Esophagus squamous epithelium (tissue), 5 donors: ENCODE measurements at places on chromosomes 11 and 22.

- DNase-seq = no peak
These were observed 58.6 kb downstream of the SYTL2 start for GRCh38 chr11:85752201-85752889.

DNA sequence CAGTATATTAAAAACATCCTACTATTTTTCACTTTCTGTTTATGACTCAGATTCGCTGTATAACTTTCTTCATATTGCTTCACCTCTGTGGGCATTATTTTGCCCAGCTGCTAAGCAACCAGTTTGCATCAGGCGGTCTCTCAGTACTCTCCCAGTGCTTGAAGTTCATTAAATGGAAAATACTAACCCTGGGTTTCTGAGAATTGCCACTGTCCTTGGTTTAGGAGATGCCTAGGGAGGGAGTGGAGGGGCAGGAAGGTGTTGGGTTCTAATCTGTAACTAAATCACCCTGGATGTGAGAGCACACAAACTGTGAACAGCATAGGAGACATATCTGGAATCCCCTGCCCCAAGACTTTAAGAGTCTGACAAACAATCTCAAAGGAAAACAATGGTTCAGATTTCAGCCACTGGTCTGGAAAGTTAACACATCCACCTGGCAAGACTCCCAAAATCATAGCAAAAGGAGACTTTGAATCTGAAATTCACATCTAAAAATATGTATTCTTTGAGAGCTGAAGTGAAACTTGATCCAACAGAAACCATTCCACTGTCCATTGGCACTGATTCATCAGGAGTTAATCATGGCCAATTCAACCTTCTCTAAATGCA lies 540.0 kb downstream of the SOX6 start:
- DNase-seq = no peak

GRCh38 chr22:39214006-39214382 lies 30.8 kb downstream of the PDGFB start:
- DNase-seq = no peak

DNA sequence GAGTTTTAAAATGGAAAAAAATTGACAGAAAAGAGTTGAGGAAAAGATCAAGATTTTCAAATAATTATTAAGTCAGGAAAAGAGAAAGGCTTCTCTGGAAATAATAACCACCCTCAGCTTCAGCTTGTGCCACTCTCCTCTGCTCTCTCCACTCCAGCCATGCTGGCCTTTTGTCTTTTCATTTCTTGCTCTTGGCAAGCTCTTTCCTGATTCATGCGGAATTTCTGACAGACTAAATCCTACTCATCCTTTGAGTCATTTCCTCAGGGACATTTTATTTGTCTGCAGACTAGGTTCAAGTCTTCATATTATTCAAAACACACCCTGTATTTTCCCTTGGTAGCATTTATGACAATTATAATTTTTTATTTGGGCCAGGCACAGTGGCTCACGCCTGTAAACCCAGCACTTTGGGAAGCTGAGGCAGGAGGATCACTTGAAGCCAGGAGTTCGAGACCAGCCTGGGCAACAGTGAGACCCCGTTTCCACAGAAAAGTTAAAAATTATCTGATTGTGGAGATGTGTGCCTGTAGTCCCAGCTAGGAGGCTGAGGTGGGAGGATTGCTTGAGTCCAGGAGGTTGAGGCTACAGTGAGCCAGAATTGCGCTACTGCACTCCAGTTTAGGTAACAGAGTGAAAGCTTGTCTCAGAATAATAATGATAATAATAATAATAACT lies 7.8 kb upstream of the P4HA3 start:
- DNase-seq = no peak

- no peak for DNase-seq
These were observed 31.8 kb upstream of the NCAM1 start for GRCh38 chr11:112929432-112929831.

- no peak for DNase-seq
These were observed 74.7 kb upstream of the DRD2 start for GRCh38 chr11:113549611-113550578.

DNA sequence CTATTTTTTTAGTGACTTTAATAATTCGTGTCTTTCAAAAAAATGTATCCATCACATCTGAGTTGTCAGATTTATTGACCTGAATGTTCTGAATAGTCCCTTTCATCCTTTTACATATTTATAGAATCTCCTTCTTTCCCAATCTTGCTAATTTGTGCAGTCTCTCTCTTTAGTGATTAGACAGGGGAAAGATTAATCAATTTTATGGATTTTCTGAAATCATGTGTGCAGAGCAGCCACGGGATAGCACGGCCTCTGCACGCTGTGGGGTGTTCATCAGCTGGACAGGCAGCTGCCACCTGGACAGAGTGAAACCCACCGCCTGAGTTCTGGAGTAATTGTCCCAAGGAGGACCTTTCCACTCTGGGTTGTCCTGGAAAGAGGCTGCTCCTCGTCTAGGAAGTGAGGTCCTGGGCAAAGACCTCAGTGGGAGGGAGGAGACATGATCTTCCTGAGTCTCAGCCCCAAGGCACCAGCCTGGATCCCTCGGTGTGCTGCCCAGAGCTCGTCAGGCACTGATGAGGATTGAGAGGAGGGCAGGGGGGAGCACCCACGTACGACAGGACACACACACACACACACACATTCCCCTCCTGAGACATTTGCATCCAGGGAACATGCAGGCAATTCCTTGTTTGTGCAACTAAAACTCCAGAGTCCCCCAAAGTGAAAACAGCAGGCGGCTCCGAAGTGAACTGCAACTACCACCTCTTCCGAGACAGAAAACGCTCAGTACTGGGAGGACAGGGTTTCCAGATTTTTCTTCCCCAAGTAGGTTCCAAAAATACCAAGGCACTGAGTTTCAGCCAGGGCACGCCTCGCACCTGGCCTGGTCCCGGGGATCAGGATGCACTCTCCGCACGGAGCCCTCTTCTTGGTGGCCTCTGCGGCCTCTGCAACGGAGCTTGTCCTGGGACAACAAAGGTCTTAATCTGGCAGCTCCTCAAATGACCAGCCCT lies 22.5 kb upstream of the KRTAP5-6 start:
- no peak for DNase-seq

DNA sequence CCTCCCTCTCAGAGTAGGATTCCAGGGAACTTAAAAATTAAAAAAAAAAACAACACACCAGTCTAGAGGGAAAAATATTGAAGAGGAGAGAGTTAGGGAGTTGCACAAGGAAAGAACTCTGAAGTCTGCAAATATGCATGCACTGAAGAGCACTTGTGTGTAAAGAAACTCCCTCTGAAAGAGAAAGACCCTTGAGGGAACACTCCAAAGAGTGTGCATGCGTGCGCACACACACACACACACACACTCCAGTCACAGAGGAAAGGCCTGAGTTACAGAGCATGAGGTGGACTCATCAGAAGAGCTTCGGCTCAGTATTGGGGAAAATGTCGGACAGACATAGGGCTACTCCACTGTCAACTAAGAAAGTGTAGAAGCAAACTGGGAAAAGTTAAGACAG lies 30.1 kb downstream of the GGTLC2 start:
- no peak for DNase-seq

DNA sequence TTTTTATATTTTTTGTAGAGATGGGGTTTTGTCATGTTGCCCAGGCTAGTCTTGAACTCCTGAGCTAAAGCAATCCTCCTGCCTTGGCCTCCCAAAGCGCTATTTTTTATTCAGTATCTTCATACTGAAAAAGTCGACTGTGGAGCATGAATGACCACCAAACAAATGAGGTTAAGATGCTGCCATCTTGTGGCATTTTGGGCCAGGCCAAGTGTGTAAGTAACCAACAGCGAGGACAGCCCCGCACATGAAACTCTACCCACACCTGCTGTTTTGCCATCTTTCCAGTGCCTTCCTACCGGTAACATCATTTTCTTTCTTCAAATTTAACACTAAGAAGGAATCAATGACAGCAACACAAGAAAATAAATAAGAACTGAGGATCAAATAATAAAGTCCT lies 32.2 kb upstream of the AQP11 start:
- DNase-seq = no peak

GRCh38 chr11:113572136-113572735 lies 97.0 kb upstream of the DRD2 start:
- no peak for DNase-seq

DNA sequence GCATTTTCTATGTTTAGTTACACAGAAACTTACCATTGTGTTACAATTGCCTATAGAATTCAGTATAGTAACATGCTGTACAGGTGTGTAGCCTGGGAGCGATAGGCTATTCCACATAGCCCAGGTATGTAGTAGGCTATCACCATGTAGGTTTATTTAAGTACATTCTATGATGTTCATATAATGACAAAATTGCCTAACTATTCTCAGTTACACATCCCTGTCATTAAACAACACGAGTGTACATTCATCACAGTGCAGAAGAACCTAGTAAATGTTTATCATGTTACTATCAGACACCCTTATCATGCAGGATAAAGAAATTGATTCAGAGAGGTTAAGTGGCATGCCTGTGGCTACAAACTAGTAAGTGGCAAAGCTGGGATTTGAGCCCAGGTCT lies 28.4 kb upstream of the BMAL1 start:
- DNase-seq = no peak

DNA sequence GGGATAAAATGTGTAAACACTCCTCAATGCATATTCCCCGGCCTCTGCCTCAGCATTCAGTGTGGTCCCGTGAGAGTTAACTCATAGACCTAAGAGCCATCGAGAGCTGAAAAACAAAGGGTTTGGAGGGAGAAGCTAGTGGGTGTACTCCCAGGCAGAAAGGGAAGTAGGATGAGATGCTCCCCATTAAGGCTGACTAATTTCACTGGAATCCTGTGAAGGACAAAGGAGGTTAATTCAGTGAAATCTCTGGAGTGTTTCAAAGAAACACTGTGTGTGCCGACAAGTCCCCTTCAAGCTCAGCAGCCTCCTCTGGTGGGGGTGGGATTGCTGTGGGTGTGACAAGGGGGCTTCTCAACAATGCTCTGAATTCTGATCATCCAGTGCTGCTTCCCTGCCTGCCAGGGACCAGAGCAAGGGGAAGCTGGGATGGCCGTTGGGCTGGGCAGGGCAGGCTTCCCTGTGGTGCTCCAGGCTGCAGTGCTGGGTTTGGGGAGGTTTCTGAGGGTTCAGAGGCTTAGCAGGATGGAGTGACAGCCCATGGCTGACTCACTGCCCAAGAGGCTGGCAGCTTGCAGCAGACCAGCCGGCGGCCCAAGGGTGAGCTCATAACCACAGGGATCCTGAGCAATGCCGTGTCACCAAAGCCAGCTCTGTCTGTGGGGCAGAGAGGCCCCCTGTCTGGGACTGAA lies 61.4 kb upstream of the BMAL1 start:
- no peak for DNase-seq

GRCh38 chr22:29385151-29385704 lies 3.1 kb downstream of the AP1B1 start:
- DNase-seq = no peak

DNA sequence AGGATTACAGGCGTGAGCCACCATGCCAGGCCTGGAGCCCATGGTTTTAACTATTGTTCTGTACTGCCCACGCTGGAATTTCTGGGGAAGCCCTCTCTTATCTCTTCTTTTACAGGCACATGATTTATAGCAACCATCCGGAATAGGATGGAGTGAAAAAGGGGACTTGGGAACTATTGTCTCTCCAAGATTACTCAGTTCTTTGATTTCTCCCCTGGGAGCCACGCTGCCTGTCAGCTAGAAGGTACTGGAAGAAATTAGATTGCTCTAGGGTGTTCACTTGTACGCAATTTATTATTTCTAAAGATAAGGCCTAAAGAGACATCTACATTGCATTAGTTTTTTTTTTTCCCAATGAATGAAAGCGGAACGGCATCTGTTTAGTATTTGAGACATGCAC lies 65.6 kb upstream of the PTPRJ start:
- no peak for DNase-seq

- no peak for DNase-seq
These were observed 9.9 kb upstream of the AIFM3 start for GRCh38 chr22:20957102-20957682.

- no peak for DNase-seq
These were observed 350.5 kb downstream of the CNTN5 start for GRCh38 chr11:99371257-99371656.

DNA sequence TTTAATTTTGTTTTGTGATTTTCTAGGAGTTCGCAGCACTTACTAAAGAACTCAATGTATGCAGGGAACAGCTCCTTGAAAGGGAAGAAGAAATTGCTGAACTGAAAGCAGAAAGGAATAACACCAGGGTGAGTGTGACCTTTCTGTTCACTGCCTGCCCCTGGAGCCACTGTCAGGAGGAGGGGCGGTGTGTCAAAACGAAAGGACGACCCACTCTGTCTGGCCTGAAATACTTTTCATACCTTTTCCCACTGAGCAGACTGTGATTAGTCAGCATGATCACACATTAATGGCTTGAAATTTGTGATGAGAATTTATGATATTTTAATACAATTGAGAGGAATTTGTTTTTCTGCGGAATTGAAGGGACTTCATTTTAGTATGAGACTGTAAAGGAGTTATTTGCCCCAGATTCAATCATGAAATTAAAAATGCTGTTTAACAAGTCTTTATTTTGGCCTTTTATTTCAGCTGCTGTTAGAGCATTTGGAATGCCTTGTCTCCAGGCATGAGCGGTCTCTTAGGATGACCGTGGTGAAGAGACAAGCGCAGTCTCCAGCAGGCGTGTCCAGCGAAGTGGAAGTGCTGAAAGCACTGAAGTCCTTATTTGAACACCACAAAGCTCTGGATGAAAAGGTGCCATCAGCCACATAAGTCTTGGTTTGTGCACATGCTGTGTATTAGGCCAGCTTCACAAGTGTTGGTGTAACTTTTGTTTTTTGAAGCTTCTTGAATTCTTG lies 54.1 kb downstream of the PPFIA1 start:
- no peak for DNase-seq

DNA sequence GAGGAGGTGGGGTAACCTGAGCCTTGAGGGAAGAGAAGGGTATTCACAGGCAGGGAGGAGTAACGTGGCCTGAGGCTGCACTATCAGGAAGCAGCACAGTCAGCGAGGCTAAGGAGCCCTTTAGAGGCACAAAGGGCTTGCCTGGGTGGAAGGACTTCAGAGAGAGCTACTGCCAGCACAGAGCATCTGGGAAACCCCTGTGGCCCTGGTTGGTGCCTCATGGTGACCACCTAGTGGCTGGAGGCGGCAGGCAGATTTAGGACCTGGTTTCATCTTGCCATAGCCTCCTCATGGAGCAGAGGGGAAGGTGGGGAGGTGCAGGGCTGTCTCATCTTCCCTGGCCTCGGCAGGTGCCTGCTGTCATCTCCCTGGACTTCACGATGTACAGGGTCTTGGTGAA lies 64.5 kb downstream of the MPPED1 start:
- DNase-seq = no peak

DNA sequence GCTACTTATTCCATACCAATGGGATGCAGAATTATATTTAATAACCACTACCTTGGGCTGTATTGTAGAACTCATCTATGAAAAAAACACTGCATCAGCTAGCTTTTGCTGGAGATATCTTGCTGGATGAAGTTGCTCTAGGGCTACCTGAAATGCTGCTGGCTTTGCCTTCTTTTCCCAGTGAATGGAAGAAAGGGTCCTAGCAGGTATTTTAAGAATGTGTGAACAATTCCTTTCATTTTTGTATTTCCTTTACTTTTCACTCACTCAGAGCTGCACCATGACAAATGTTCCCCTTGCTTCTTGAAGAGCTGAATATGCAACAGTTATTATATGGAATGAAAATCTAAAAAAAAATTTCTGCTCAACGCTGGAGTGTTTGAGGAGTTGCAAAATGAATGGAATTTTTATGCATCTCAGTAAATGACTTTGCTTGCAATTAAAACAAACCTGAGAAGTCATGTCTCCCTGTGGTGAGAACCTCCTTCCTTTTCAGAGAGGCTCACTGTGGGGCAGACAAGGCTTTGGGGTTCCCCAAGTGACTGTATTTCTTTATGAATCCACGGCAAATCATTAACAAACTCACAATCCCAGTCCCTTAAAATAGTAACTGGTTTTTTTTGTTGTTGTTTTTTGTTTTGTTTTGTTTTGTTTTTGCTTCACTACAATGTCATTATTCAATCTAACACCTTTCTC lies 566.8 kb upstream of the KIRREL3 start:
- no peak for DNase-seq
